ENCODE measurements at places on chromosomes 13 and 19.

GRCh38 chr19:555474-555808 is 11.6 kb downstream of the GZMM start:
- no peak for DNase-seq

DNA sequence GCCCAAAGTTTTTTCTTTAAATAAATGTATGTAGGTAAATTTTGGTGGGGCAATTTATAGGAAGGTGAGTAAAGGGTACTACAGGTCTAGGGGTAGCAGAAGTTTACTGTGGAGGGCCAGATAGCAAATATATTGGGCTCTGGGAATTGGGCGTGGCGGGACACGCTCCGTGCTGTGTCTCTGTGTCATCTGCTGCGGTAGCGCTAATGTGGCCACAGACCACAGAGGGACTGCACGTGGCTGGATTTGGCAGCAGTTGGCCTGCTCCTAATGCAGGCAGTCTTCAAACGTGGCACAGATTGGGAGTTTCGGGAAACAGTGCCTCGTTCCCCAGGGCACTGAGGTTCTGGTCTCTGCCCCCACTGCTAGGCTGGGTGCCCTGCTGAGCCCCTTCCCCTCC is 16.6 kb upstream of the MYDGF start:
- no peak for DNase-seq

DNA sequence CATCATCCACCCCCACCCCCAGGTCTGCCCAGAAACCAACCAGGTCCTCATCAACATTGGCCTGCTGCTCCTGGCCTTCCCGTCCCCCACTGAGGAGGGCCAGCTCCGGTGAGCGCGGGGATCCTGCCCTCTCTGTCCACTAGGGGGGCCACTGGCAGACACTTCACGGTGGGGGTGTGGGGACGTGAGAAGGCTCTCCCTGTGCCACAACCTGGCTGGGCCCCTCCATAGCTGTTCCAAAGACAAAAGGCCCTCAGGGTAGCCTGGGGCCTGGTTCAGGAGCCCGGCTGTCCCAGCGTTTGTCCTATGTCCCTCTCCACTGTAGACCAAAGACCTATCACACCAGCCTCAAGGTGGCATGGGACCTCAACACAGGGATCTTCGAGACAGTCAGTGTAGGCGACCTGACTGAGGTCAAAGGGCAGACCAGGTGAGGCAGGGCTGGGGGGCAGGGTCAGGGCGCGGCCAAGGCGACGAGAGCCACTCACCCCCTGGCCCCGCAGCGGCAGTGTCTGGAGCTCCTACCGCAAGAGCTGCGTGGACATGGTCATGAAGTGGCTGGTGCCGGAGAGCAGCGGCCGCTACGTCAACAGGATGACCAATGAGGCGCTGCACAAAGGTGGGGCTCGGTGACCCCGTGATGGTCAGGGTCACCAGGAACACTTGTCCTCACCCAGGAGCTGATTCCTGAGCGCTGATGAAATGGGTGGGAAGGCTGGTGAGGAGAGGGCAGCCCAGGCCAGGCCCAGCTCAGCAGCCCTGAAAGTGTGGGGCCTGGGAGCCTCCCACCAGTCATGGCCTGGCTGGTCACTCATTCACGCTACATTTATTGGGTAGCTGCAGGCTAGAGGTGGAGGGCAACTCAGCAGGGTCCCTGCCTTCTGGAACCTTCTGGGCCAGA is 7.9 kb downstream of the DCAF15 start:
- no peak for DNase-seq

GRCh38 chr13:50130123-50130946 is 115.1 kb downstream of the KCNRG start:
- peak; percentile 29 for DNase-seq

- DNase-seq: no peak
Observed at GRCh38 chr13:26343816-26344215, 89.9 kb downstream of the CDK8 start.
